Testis (tissue), 5 donors: ENCODE measurements at places on chromosomes 7 and 10.

- no peak for DNase-seq
Observed at GRCh38 chr7:152865461-152865860, 105.9 kb downstream of the ACTR3B start.

DNA sequence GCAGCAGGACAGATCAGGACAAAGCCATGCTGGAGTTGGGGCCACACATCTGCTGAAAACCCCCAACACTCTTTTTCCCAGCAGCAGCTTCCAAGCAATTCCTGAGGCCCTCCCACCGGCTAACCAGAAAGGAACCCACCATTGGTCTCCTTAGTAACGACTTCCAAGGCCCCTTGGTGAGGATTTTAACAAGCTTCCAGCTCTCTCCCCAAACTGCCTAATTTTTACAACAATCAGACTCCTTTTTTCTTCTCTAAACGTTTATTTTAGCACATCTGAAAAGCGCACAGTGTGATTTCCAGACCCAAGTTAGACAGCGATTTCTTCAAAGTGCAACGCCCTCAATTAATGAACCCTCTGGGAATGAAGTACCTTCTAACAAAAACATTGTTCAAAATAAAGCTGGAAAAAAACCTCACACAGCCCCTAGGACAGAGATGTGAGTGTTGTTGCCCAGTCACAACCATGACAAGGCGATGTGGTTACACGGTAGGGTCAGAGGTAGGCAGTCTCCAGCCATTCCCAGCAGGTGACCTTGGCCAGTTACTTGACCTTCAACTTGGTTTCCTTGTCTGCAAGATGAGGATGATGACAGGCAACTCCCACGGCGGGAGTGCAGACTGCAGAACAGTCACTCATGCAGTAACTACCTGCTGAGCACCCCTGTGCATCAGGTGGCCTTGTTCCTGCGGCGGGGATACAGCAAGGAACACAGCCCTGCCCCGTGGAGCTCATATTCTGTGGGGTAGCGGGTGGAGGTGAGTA, 82.3 kb downstream of the SLIT1 start:
- DNase-seq: no peak

DNA sequence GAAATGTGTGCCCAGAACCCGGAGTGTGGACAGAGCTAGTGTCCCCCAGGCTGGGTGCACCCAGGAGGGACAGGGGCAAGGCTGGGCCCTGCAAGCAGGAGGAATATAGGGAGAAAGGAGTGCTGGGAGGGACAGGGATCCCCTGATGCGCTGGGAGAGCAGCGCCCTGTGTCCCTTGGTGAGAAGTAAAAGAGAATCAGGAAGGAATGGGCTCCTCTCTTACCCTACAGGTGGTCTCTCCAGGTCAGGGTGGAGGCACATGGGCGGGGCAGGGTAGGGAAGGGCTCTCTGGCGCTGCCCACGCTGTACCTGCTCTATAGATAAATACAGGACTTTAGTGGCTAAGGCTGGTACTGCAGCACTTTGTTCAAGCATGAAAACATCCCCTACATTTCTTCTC, 753.8 kb downstream of the GRID1 start:
- DNase-seq: no peak

DNA sequence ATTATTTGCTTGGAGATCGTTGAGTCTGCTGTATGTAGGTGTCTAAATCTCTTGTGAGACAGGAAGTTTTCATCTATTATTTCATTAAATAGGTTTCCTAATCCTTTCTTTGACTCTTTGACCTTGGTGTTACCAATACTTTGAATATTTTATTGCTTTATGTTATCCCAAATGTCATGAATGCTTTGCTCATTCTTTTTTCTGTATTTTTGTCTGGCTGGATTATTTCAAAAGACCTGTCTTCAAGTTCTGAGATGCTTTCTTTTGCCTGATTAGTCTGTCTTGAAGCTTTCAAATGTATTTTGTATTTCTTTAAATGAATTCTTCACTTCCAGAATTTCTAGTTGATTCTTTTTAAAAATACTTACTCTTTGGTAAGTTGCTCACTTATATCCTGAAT, 27.3 kb downstream of the UBE3C start:
- no peak for DNase-seq

GRCh38 chr10:128137877-128138276, 11.7 kb upstream of the MKI67 start:
- no peak for DNase-seq

DNA sequence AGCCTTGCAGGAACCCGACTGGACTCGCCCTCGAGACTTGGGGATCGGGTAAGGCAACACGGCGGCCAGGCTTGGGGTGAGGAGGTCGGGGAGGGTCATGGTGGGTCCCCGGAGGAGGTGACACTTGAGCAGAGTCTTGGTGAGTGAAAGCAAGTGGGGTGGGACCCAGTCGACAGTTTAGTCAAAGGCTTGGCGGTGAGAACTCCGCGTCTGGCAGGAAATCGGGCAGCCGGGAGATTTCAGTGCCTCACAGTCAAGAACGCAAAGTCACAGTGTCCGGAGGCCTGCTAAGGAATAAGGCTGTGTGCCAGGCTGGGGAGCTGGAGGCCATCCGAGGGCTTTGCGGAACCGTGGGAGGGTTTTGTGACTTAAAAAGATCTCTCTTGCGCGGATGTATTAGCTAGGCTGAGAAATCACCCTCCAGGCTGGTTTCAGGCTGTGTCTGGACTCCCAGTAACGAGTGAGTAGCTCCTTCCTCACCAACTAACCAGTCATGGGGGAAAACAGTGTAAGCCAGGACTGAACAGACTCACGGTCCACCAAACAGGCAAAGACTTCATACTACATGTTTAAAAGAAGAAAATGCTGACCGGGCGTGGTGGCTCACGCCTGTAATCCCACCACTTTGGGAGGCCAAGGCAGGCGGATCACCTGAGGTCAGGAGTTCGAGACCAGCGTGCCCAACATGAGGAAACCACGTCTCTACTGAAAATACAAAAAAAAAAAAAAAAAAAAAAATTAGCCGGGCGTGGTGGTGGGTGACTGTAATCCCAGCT, 613 bp downstream of the AP5Z1 start:
- DNase-seq: peak; percentile 59

- DNase-seq: no peak
Observed at GRCh38 chr7:155523168-155523675, 23.1 kb downstream of the CNPY1 start.

GRCh38 chr7:11449316-11449715, 382.7 kb downstream of the THSD7A start:
- DNase-seq: no peak
